Activated T-helper 1 cell treated with anti-CD3 and anti-CD28 coated beads, Interleukin-2, amount 50 U/mL, for 16 hours (primary cell): ENCODE measurements at places on chromosomes 2 and 18.
A peak's percentile ranks its signal among the peaks of the same experiment; 100 is the strongest.

GRCh38 chr2:156700681-156701080, 264.5 kb downstream of the GPD2 start:
- no peak for DNase-seq

DNA sequence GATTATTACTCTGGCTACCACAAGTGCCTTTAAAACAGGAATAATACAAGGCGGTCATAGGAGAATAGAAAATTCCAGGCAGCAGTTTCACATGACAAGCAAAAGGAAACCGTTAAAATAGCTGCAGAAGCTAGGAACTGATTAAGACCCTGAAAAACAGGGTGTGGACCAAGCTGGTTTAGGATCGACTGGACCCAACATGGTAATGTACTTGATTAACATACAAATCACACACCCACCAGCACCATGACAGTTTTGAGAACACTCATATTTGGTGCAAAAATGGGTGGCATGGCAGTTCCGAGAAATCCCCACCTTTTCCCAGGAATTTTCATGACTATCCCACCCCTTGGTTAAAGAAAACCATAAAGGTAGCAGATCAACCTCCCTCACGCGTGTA, 51.9 kb upstream of the TMEM163 start:
- DNase-seq, result no peak

DNA sequence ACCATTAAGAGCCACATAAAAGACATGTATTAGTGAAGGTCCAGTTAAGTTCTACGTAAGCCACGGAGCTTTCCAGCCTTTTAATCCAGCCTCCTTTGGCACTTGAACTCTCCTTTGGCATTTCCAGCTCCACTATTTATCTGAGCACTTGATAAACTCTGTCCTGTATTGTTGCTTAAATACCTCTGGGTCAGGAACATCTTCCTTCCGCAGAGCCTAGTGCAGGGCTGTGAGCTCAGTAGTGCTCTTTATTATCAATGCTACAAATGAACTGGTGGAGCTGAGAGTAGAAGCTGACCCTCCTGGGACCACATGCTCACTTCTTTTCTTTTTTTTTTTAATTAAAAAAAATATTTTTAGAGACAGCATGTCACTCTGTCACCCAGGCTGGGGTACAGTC, 4.9 kb downstream of the STPG4 start:
- no peak for DNase-seq

- DNase-seq, result no peak
These were observed 27.4 kb downstream of the MAL start for GRCh38 chr2:95052804-95053479.

- DNase-seq, result no peak
These were observed 22.6 kb downstream of the PCARE start for GRCh38 chr2:29051730-29052129.

GRCh38 chr2:225097035-225097434, 54.8 kb upstream of the DOCK10 start:
- DNase-seq, result no peak

- DNase-seq, result no peak
These were observed 536.6 kb downstream of the LRRTM4 start for GRCh38 chr2:76985387-76986136.

DNA sequence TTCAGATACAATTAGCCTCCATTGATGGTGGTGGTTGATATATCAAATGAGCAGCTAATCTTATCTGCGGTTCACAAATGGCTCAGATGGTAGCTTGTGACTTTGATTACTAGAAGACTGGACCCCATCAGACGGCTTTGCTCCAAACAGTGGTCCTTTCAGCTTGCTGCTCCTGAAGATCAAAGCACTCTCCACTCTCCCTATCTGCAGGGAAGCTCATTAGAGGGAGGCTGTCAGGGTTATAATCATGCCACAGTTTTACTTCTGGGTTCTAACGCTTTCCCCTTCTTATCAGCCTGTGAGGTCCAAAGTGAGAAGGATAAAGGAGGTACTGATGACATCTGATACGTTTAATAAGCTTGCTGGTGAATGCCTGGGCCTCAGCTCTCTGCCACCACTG, 247.1 kb upstream of the NT5C1B start:
- no peak for DNase-seq

GRCh38 chr18:49041435-49042245, 90.9 kb upstream of the SMAD7 start:
- DNase-seq, result peak; percentile 37

DNA sequence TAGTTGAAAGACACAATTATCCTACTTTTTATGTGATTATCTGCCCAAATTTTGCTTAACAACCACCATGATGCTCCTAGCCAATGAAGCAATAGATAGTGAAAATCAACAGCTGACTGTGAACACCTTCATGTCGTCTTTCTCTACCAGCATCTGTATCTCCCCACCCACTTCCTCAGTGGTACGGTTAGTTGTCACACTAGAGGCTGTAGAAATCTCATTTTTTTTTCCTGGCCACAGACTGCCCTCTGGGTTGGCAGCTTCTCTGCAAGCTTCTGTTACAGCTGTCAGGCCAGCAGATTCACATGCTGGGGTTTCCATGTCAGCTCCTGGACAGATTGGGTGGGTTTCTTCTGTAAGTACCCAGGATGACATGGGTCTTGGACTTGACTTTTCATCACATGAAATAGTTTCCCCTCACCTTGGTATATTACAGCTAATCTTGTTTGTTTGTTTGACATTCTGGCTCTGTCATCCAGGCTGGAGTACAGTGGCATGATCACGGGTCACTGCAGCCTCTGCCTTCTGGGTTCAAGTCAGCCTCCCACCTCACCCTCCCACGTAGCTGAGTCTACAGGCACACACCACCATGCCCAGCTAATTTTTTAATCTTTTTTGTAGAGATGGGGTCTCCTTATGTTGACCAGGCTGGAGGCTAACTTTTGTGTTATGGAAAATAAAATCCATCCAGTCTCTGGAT, 24.3 kb downstream of the STAT4 start:
- no peak for DNase-seq

- no peak for DNase-seq
These were observed 12.3 kb upstream of the SIX3 start for GRCh38 chr2:44929159-44929734.

DNA sequence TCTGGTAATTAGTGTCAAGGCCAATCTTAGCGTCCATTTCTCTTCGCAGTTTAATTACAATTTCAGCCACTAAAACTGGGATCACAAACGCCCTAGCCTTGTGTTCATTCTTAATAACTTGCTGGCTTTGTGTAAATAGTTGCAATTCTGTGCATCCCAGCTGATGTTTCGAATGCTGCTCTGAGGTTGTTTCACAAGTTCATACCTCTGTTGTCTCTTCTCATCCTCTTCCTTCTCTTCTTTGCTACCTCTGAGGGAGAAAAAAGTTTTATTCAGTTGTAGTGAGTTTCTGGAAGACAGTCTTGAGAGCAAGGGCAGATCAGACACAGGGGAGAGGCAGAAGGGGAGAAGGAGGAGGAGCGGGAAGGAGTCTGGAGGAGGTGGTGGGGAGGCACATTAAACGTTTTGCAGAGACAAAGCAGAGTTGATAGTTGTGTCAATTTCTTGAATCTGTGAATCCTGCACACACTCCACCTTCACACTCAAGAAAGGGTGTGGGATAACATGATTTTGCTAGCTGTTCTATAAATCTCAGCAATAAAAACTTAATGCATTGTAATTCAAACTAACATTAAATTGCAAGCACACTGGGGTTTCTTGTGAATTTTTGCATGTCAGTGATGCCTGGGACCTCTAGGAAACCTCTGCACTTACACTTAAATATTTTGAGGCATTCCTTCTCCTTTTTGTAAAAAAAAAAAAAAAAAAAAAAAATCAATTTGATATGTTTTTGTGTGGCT, 6.8 kb downstream of the MEIS1 start:
- DNase-seq, result no peak

DNA sequence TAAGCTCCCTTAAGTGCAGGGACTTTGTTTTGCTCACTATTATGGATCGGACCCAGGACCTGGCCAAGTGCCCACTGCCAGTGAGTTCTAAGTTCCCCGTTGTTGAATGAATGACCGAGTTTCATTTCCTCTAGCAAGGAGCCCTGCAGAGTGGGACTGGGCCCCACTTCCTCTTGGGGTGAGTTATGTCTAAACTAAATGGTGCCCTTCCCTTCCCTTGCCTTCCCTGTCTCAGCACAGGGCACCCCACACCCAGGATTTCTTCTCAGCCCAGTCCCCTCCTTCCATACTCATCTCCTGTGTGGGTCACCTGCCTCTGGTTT, 195.3 kb upstream of the HS6ST1 start:
- no peak for DNase-seq

DNA sequence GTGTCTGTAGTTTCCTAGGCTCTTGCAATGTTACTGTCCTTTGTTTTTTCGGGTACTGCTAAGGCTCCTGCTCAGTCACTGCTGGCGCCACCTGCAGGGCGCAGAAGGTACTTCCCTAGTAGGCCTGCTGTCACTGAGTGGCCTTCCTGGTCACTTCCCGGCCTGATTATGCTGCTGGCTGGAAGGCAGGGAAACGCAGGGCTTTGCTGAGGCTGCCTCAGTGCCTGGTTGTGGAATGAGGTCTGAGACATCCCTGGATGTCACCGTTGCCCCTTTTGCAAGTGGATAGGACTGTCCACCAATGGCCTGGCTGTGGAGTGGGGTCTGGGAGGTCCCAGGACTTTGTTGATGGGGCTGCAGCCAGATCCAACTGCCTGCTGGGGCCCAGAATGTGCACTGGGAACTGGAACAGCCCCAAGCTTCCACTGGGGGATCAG, 13.1 kb downstream of the DAW1 start:
- DNase-seq, result peak; percentile 11

DNA sequence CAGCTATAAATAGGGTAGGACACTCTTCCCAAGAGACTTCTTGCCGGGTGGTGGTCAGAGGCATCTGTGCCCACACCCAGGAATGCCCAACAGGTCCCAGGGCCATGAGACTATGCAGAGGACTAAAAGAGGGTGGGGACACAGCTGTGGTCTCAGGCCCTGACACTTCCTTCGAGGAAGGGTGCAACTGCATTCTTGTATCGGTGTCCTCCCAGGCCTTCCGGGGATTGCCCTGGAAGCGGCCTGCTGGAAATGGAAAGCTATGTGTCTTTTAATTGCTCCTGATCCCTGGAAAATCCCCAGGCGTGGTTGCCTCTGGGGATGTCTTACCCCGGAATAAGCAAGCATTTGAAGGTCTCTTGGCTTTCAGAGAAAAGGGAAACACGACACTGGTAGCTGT, 176.7 kb downstream of the SOX11 start:
- no peak for DNase-seq

DNA sequence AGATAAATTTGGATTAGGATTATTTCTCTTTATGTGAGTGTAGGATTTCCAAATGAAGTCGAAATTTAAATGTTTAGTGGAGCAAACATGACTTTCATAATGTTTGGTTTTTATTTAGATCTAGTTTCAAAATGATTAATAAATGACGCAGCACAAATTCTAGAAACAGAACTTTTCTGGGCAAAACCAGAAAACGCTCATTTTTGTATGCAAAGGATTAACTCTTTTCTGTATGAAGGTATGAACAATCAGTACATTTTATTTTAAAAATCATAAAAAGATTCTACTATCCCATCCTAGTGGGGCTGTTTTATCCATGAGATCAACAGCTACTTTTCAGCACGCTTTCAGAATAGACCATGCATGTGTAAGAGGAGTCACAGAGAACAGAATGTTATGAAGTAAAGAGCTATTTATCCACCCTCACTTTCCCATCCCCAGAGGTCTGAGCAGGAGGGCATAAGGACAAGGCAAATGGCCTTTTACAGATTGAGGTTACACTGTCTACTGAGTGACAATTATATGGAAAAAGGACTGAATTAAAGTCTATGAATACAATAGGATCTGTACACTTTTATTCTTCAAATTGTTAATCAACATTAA, 270.8 kb downstream of the ZEB2 start:
- no peak for DNase-seq

DNA sequence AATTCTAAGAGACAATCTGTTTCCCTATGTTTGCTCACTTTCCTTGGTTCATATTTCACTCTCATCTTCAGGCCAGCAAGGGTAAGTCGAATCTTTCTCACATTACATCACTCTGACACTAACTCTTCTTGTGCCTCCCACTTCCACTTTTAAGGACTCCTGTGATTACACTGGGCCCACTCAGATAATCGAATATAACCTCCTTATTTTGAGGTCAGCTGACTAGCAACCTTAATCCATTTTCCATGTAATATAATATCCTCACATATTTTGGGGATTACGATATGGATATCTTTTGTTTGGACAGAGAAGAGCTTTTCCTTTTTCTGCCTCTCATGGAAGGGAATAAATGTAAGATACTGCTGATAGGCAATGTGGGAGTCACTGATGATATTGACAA, 2015.7 kb upstream of the LRRTM1 start:
- DNase-seq, result no peak

DNA sequence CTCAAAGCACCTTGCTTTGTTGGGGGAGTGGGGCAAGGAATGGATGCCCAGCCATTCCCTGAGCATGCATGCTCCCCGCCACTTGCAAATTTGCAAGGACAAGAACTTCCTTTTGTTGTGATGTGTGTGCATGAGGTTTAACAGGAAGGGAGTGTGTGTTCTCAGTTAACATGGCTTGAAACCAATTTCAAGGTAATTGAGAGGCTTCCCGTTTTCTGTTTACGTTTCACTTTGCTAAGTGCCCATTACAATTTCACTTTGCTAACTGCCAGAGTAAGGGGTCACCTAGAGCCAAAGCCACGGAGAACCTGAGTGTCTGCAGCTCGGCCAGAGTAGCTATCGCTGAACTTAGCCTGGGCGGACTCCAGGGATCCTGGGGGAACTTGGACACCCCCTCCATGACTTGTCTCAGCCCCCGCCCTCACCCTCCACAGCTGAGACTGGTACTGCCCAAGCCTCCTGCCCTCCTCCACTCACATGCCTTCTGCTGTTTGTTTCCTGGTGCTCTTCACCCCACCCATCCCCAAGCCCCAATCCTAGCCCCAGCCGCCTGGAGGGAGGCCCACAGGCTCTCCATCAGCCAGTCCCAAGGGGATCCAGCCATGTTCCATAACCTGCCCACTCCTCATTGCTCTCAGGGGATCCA, 53.6 kb upstream of the LAPTM4A start:
- DNase-seq, result no peak

- DNase-seq, result no peak
These were observed 59.5 kb downstream of the MFSD6 start for GRCh38 chr2:190467575-190468083.

DNA sequence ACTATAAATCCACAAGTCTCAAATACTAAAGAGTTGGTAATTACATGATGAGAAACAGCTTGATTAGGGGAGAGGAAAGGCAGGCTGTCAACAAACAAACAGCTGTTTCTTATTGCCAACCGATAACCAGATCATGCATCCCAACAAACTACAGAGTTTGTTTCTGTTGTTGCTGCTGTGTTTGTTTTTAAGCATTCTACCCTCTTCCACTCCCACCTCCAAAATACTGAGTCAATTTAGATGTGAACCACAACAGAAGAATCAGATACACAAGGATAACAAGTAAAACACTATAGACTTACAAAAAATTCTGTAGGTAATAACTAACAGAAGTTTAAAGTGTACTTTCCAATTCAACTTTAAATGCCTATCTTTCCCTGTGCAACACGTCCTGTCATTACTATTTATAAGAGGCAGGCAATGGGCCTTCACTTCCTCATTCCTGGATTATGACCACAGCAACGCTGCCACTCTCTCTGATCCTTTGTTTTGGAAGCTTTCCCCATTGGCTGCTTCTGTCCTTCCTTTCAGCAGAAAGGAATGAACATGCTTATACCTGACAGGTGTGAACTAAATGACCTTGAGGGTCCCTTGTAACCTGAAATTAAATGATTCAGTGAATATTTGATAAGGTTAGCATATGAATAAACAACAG, 152.0 kb downstream of the SRBD1 start:
- no peak for DNase-seq
